SJSA1 (cell line): ENCODE measurements at places on chromosomes 11 and 22. TPM values are rescaled to one million over a fixed set of nuclear protein-coding genes. Genes with fewer than 3 reads are reported as not detected.

DNA sequence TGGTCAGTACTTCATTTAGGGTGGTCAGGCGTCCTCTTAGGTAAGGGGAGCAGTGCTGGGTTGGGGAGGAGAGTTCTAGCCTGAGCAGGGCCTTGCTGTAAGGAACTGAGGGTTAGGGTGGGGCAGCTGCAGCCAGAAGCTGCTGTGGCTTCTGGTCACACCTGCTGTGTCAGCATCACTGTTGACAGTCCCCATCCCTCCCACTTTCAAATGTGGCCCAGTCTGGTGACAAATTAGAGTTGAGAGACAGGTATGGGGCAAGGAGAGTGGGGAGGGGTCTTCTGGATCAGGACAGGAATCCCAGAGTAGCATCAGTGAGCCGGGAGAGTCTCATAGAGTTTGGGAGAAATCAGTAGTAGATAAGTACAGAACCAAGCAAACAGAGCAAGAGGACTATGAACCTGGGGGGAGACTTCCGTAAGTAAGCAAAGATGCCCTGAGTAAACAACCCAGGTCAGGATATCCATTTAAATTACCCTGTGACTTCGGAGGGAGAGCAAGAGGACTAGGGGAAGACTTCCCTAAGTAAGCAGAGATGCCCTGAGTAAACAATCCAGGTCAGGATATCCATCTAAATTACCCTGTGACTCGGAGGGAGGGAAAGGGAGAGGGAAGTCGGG lies 53.7 kb downstream of the PPP6R2 start:
- DNase-seq, result no peak

Gene CCDC188
- total RNA-seq, result 0.16 and 0.84 TPM in 2 replicates

DNA sequence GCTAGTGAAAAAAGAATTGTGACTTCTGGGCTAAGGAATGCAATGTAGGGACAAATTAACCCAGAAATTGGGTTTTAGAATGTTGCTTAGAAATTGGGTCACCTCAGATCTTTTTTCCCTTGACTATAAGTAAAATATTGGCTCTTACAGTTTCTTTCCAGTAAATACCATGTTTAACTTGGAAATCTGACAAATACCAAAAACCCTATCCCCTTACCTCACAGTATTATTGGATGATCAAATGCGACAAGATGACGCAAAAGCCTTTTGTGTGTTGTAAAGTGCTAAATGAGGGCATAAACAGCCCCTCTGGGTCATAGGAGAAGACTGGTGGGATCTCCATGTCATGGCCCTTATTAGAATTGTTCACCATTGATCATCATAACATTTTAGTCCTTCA lies 6.1 kb upstream of the UPB1 start:
- DNase-seq, result no peak

Gene PLCB3
- total RNA-seq, result 34.3 and 51.5 TPM in 2 replicates

Gene LMF2
- total RNA-seq, result 34.7 and 53.5 TPM in 2 replicates
